ENCODE measurements at places on chromosomes 2 and 18.

GRCh38 chr2:138020432-138020831, 56.2 kb downstream of the HNMT start:
- DNase-seq = no peak

DNA sequence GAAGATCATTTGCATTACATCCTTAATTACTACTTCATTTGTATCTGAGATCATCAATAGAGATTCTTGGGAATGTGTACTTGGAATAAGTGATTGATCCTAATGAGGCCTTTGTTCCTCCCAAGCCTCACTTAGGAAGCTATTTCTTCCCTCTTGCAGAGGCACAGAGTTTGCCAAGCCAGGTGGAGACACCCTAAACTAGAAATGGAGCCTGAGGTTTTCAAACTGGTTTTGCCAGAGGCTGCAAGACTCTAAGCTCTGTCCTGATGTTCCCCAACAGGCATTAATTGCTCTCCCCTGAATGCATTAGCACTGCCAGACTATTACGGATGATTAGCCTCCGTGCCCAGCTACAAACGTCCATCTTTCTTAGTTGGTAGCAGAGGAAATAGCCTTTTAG, 125.2 kb upstream of the LGALSL start:
- no peak for DNase-seq

GRCh38 chr2:182649316-182649715, 66.7 kb upstream of the DNAJC10 start:
- DNase-seq = no peak

DNA sequence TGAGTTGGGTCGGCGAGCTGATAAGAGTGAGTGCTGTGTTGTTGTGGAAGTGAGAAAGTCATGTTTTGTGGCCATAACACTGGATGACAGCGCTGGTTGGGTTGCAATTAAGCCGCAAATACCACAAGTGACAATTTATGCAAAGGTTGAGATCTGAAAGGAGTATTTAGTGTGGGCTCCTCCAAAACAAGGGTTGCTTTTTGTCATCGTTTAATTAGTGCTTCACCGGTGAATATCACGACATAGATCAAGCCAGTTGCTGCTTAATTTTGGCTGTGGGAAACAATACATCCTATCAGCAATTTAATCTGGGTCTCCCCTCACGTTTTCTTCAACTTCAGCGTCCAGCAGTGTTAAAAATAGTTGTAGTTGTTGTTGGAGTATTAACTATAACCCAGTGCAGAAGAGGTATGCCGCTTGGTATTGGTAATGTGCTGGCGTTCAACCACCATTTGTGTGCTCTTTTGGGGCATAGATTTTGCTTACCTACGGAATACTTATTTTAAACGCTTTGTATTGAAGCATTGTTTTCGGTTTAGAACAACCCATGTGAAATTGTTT, 662 bp downstream of the ACVR2A start:
- no peak for DNase-seq

Measured in stimulated activated CD4-positive, alpha-beta T cell treated with anti-CD3 and anti-CD28 coated beads, Interleukin-1b, Interleukin-23, amount 100 ng/mL, for 1 hour (primary cell).